SIG-M5 (cell line): ENCODE measurements at places on chromosomes 3 and 15.

DNA sequence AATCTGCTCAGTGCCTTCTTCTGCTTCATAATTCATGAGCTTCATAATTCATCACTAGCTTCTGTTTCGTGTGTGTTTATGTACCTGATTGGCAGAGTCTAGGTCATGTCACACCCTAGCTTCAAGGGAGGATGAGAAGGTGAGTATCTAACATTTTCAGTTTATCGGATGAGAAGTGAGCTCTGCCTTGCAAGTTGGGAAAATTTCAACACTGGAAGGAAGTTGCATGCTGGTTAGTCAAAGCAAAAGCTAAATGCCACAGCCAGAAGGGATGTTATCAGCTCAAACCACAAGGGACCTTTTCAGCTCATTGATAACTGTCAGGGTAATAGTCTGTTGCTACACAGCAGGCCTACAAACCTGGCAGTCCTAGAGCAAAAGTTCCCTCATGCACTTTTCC is 7.3 kb upstream of the TNFSF10 start:
- DNase-seq = peak; percentile 76

GRCh38 chr3:32367442-32367841 is 24.2 kb upstream of the CMTM7 start:
- no peak for DNase-seq

DNA sequence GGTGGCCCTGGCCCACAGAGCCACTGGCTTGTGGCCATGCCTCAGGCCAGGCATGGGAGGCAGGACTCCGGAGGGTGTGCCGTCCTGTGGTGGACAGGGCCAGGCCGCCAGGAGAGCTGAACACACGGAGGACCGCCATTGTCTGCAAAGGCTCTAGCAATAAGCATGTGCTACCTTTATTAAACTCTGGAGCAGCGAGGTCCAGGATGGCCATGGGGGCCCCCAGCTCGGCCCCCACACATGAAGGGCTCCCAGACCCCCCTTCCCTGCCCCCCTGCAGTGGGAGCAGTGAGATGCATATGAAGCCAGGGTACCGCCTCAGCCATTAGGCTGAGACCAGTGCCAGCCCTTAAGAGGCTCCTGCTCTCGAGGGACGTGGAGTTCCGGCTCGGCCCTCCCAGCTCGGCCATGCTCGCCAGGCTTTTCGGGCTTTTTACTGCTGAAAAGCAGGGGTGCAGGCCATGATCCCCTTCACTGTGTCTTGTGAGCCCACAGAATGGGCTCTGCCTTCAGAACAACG is 2.7 kb downstream of the AMIGO3 start:
- DNase-seq = no peak

GRCh38 chr15:50627351-50628055 is 59.1 kb downstream of the TRPM7 start:
- DNase-seq = no peak

GRCh38 chr3:131550562-131551465 is 48.0 kb upstream of the MRPL3 start:
- DNase-seq = no peak
